ENCODE measurements at places on chromosomes 6 and 20.

DNA sequence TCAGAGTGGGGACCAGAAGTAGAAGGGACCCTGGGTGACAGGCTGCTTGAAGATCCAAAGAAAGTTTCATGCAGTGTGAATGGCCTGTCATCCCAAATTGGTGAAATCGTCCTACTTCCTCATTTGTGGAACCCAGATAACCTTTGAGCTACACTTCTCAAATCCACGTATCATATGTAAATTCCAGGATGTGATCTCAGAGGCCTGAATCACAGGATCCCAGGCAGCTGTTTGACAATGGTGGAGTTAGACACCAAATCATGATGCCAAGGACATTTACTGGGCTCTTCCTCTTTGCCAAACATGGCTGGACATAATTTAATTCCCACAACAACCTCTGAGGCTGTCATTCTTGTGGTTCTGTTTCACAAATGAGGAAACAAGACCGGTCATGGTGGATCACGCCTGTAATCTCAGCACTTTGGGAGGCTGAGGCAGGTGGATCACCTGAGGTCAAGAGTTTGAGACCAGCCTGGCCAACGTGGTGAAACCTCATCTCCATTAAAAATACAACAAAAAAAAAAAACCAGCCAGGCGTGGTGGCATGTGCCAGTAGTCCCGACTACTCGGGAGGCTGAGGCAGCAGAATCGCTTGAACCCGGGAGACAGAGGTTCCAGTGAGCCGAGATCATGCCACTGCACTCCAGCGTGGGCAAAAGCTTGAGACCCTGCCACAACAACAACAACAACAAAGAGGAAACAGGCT, 39.9 kb upstream of the TTPAL start:
- DNase-seq = no peak

GRCh38 chr6:315921-316752, 23.9 kb downstream of the DUSP22 start:
- no peak for DNase-seq

GRCh38 chr6:55895972-55896730, 20.8 kb upstream of the BMP5 start:
- no peak for DNase-seq

GRCh38 chr20:57919049-57919448, 209.2 kb upstream of the PMEPA1 start:
- DNase-seq = no peak

GRCh38 chr6:75201021-75201420, 4.8 kb downstream of the COL12A1 start:
- DNase-seq = no peak

- DNase-seq = no peak
Observed at GRCh38 chr6:4088704-4089103, 9.8 kb upstream of the FAM217A start.

DNA sequence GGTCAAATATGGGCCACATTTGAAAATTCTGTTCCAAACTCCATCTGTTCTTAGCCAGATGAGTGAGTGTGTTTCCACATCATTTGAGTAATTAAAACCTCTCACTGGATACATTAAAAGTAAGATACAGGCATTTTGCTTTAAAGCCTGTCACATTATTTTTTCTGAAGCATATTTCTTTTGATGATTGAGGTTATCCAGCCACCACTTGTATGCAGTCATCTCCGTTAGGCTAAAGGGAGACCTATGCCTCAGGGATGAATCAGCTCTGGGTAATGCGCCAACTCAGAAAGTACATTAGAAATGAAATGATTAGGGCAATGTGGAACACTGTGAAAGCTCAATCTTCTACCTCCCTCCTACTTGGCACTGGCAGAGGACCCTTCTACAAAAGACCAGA, 90.7 kb downstream of the SNAP25 start:
- DNase-seq = no peak

DNA sequence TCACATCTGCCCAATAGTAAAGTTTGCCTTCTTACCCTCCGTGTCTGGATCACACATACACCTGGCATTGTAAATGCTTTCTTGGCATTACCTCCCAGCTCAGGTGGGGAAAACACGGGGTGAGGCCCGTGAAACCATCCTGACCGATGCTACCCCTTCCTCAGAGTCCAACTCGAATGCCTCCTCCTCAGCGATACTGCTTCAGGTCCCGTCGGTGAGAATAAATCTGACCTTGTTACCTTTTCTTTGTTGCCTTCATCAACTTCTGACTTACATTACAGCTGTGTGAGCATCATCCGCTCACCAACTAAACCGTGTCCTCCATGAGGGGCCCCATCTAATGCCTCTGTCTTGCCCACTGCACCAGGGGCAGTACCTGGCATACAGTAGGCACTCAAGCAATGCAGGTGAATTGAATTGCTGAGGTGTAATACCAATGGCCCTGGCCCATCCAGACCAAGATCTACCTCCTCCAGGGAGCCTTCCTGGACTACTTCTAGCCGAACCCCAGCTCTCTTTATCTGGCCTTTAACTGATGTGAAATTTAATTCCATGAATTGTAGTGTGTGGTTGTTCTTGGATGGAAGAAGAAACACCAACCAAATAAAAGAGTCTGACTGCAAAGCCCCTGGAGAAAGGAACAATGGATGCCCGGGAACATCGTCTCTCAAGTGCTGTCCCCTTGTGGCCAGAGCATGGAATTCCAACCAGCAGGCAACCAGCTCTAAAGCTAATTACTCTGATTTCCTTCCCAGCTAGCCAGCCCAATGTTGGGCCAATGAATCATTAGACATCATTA, 141.5 kb downstream of the ANKRD60 start:
- peak; percentile 72 for DNase-seq

DNA sequence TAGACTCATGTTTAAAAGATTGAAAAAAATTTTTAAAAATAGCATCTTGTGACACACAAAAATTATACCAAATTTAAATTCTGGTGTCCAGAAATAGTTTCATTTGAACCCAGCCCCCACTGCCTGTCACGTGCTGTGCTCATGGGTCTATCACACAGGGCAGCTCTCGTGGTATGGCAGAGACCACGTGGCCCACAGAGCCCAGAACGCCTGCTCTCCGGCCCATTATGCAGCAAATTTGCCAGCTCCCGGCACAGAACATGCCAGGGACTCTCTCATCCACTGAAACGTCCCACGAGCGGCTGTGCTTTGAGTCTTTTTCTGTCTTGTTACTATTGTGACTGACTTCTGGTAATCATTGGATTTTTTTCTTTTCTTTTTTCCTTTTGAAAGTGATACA, 224.3 kb downstream of the TTLL2 start:
- DNase-seq = no peak

DNA sequence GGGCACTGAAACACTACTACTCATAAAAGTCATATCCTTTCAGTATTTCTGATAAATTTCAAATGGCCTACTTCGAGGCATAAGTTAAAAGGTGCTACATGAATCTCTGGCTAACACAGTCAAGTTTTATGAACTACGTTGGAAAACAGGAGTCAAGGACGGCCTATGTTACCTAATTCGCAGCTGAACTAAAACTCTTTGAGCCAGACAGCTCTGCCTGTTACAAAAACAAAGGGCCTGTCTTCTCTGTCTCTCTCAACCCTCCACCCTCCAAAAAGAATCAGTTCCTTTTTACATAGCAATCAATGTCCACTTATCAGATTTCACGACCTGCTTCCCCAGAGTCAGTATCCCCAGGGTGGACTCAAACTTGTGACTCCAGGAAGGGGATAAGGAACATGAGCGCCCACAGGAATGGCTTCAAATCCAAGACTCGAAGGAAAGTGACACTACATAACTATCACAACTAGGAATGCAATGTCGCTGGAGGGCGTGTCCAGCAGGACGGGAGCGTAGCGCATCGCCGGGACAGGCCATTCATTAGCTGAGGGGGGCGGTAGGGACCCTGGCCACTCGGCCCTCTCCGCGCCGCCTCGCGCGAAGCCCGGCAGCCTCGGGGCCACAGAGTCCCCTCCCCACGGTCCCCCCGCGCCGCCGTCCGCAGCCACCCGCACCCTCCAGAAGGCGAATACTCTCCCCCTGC, 591 bp downstream of the IBTK start:
- DNase-seq = peak; percentile 67

DNA sequence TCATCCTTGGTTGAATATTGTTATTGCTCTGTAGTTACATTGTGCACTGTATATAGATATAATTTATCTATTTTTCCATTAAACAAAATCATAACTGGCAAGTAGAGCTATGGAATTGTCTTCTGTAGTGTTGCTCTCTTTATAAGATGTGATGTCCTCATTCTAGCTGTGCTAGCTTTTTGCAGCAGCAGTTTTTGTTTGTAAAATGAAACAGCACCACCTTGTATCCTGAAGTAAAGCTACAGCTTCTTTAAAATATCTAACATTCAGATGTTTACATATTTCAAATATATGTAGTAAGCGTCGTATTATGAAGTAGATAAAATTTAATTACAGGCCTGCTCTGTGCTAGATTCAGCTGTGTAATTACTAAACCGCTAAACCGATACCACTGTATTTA, 328.8 kb upstream of the MANEA start:
- DNase-seq = no peak

GRCh38 chr20:59783641-59784010, 149.8 kb downstream of the SYCP2 start:
- no peak for DNase-seq

DNA sequence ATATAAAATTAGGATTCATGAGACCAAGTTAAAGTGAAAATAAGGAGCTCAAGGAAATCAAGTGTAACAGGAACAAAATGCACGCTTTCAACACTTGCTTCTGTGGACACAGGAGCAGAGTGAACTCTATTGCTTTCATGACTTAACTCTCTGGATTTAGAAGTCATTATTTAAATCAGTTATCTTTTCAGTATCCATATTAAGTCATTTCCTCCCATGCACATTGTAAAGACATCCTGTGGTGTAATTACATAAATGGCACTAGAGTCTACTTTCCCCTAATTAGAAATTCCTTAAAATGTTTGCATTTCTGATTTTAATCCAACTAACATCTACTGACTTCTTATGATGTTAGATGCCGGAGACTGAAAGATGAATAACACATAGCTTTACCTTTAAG, 88.0 kb downstream of the INSM1 start:
- no peak for DNase-seq

GRCh38 chr6:84424956-84425355, 197.5 kb upstream of the CEP162 start:
- no peak for DNase-seq

DNA sequence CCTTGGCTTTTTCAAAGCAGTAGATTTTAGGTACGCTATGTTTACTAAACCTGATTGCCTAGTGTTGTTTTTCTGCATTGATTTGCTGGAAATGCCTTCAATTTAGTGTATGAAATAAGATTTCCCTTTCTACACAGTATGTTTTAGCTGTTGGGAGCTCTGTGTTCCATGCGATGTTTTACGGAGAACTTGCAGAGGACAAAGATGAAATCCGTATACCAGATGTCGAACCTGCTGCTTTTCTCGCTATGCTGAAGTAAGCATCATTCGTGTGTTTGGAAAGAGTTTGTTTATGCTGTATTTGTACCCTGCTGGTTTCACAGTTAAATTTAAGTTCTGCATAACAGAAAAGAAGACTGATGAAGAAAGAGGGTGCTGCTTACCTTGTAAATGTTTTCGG, 1.9 kb downstream of the BTBD3 start:
- no peak for DNase-seq

DNA sequence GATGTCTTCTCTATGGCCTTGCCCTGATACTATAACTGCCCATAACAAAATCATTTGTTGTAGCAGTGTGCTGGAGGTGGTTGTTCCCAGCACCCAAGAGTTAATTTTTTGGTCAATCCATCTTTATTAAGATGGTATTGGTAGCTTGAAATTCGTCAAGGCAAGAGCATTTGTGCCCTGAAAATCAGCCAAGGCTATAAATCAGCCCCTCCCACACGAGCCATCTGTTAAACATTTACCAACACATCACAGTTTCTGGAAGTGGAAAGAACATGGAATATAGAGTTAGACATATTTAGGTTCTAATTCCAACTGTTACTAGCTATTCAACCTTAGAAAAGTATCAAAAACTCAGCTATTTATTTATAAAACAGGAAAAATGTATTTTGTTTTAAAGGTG, 888.4 kb upstream of the GJE1 start:
- DNase-seq = no peak

GRCh38 chr20:58714923-58715351, 22.3 kb downstream of the NPEPL1 start:
- no peak for DNase-seq

- DNase-seq = no peak
Observed at GRCh38 chr6:158387036-158387435, 74.8 kb downstream of the TULP4 start.

- no peak for DNase-seq
Observed at GRCh38 chr6:124203812-124204167, 400.1 kb downstream of the NKAIN2 start.

DNA sequence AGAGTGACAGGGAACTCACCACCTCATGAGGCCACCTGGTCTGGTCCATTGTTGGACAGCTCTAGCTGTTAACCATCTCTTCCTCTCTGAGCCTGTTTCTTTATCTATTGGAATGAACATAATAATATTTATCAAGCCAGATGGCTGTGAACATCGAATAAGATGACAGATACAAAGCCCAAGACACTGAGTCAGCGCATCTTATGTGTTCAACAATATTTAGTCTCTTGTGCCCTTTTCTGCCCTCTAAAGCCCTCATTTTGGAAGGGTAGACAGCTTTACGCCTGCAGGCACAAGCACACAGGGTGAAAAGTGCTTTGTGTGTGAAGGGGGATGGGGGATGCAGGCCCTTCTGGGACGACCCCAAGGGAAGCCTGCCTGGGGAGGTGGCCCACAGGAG, 164.0 kb downstream of the GRM4 start:
- no peak for DNase-seq

DNA sequence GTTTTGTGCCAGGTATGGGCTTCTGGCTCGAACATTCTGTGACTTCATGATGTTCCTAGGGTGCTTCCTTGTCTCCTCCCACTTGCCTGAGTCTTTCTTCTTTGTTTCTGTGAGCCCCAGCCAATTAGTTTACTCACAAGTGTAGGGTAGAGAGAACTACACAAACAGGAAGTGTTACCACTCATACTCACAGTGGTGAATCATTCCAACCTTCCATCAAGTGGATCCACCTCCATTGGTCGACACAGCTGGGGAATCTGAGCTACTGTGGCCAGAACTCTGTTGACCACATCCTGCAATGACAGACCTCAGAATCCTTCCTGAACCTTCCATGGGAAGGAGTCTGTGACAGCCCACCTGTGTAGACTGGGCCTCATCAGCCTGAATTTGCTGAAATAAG, 76.8 kb downstream of the UNC5CL start:
- no peak for DNase-seq

DNA sequence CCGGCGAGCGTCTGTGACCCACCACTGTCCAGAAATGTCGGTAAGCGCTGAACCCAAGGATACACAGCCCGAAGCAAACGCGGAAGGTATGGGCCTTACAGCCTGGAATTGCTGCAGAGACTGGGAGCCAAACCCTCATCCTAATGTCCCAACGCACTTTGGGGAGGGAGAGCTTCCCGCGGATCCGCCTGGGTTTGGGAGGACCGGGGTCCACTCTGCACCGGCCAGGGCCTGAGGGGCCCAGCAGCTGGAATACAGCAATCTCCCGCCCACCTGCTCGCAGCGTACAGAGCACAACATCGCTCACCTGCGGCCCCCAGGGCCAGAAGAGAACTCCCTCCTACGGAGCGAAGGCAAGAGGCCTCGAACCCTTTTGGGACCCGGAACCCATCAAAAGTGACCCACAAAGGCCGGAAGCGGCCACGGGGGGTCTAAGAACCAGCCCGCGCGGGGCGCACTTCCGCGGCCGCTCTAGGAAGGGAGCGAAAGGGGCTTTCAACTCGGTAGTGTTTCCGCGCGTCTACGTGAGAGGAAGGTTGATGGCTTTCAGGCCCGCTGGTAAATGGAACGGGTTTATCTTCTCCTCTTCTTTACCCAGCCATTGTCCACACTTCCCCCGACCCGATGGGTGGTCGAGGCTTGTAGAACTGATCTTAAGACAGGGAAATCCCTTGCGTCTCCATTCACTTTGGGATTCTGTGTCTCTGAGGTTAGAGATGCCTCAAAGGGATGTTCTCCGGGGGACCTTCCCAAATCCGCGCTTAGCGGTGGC, at the start of gene ZSCAN12:
TSS of gene ZSCAN12 (minus strand) at position 398 of the 772 bp plus-strand sequence. CDS start 1,342 bp downstream, outside the sequence.
- DNase-seq = peak; percentile 81

All from WTC11 (cell line).